ENCODE measurements at places on chromosomes 4 and X. TPM values are rescaled to one million over a fixed set of nuclear protein-coding genes. Genes with fewer than 3 reads are reported as not detected.

Gene PLAC8
- total RNA-seq, result 17.8 TPM

Gene CNGA1
- total RNA-seq, result not detected

Gene XAGE1A
- total RNA-seq, result not detected

Gene OTC
- 0.15 TPM for total RNA-seq

Gene CENPI
- total RNA-seq, result 15.5 TPM

Gene PPEF2
- 0.11 TPM for total RNA-seq

Gene SSX1
- total RNA-seq, result not detected

Gene LSM6
- total RNA-seq, result 96.4 TPM

Gene ATOH1
- not detected for total RNA-seq

Gene CACNA1F
- total RNA-seq, result 0.61 TPM
